ENCODE measurements at places on chromosomes 4 and X. TPM values are rescaled to one million over a fixed set of nuclear protein-coding genes. Genes with fewer than 3 reads are reported as not detected.

DNA sequence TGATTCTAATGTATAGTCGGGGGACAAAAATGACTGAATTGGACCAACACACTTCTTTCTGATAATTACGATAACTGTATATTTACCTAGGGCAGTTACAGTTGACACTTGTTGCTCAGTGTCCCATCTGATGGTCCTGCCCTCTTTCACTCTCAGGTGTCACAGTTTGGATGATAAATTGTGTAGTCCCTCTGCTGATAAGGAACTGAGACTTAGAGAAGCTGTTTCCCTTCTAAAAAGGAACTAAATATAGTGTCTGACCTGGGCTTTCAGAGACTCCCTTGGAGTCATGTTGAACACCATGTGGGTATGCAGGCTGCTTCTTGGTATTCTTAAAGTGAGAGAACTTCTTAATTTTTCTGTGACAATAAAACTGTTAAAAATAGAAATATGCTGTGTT lies 23.7 kb upstream of the PNPLA4 start:
- DNase-seq: no peak

The NDUFB11 gene
- total RNA-seq: 72.7 TPM

DNA sequence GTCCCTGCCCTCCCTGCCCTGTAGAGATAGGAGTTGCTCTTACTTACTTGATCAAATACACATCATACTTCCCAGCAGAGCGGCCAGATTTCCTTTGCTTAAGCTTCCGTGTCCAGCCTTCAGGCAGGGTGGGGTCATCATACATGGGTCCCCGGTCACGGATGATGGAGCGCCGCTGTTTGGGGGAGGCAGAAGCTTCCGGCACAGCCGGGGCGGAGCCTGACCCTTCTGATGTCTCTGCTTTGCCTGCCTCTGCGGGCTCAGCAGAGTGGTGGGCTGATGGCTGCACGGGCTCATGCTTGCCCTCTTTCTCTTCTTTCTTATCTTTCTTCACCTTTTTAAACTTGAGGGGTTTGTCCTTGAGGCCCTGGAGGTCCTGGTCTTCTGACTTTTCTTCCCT lies 12.5 kb upstream of the IRAK1 start:
- DNase-seq: no peak

DNA sequence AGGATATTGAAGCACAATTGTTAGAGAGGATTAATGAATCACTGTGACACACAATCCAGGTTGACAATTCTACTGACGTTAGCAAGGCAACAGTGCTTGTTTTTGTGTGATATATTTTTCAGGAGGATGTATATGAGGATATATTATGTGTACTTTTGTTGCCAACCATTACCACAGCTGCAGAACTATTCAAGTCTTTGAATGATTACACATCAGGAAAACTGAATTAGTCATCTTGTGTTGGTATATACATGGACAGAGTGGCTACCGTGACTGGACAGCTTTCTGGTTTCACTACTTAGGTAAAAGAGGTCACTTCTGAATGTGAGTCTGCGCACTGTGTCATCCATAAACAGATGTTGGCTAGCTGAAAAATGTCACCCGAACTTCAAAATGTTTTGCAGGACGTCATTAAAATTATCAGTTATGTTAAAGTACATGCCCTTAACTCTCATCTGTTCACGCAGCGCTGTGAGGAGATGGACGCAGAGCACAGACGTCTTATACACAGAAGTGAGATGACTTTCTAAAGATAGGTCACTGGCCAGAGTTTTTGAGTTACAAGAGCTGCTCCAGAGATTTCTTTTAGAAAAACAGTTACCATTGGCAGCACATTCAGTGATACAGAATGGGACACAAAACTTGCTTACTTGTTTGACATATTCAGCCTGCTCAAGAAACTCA lies 69.0 kb downstream of the MRPL1 start:
- DNase-seq: no peak

DNA sequence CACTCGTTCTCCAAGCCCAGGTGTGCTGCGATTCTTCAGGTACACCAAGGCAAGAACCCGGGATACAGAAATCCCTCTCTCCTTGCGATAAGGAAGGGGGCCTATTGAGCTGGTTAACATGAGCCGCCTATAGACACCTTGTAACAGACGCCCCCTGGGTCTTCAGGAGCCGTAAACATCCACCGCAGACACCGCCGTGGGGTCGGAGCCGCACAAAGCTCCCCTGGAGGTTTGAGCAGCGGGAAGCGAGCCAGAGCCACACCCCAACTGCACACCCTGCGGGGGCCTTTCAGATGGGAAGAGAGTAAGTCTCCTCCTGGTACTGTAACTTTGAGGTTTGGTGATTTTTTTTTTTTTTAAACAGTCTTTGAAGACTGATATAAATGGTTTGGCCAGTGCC lies 46.6 kb downstream of the ZFP42 start:
- DNase-seq: no peak

DNA sequence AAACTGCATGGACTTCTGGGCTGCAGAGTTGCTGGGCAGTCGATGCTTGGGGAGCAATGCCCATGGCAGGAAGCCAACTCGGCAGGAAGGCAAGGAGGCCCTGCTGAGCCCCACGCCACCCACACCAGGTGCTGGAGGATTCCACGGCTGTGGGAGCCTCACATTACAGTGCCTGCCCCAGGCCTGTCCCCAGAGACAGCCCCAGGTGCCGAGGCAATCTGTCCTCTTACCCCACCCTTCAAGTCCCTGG lies 53.9 kb downstream of the HMX1 start:
- DNase-seq: peak; percentile 8

GRCh38 chr4:70768301-70768948 lies 46.7 kb downstream of the RUFY3 start:
- DNase-seq: no peak

GRCh38 chr4:125003840-125004239 lies 291.3 kb upstream of the ANKRD50 start:
- no peak for DNase-seq

- DNase-seq: no peak
These were observed 24.0 kb downstream of the MEPE start for GRCh38 chr4:87856816-87857215.

DNA sequence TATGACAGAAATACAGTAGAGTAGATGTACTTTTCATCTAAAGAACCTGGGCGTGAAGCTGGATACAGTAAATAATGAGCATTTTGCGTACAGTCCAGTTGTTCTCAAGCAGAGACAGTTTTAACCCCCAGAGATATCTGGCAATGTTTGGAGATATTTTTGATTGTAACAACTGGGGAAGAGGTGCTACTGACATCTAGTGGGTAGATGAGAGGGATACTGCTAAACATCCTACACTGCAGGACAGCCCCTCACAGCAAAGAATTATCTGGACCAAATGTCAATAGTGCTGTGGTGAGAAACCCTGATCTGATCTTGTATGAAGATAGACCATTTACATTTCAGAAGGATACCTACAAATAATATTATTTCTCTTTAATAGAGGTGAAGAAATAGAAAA lies 200.2 kb upstream of the FAM47A start:
- DNase-seq: peak; percentile 62

DNA sequence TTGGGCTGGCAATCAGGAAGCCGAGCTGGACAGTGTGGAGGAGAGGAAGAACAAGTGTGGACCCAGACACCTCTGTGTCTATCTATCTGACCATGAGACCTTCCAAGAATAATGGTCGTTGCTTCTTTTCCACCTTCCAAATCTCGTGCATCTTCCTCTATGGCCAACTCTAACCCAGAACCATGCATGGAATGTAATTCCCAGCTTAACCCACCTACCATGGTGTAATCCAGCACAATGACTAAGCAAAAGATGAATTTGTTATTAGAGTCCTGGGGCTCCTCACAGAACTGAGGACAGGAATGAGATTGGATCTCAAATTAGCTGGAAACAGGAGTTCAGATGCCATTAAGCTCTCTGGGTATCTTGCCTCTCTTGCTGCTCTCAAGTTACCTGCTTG lies 17.4 kb upstream of the TMEM184C start:
- DNase-seq: no peak

GRCh38 chr4:174383783-174384182 lies 100.1 kb downstream of the CEP44 start:
- no peak for DNase-seq

- DNase-seq: no peak
These were observed 56.8 kb downstream of the TSPAN7 start for GRCh38 chrX:38618180-38618579.

DNA sequence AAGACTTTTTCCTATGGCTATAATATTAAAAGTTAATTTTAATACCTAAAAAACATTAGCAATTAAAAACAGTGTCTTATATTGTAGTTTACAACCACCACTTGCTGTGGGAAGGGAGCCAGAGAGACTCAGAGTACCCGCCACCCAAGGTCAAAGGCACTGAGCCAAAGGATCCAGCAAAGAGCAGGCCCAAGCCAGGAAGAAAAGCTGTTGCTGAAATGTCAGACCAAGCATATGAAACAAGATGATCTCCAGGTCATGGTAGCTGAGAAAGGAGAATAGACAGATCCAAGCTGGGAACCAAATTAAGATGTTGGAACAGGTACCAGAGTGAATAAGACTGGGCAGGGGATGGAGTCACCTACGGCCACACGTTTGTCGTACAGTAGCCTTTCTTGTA lies 18.8 kb upstream of the ATOH1 start:
- DNase-seq: peak; percentile 45

DNA sequence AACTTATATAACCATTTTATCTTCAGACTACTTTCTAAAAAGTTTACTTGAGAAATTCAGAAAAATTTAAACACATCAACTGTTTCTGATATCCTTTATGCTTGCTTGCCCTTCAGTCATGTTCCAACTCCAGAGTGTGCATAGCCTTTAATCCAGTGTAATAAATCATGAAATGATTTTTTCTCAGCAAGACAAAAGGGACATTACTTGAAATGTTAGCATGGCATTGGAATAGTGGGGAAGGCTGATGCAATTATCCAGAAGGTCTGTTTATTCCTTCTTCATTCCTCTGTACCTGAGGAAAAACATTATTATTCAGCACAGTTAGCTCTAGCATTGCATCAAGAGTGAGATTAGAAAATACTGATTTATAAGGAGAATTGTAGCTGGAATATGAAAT lies 209.9 kb downstream of the SLC7A11 start:
- DNase-seq: no peak

The KLB gene
- 0.51 TPM for total RNA-seq

The ZMAT1 gene
- 5.9 TPM for total RNA-seq

GRCh38 chr4:10535912-10536311 lies 78.7 kb upstream of the ZNF518B start:
- no peak for DNase-seq

The FHIP1A gene
- total RNA-seq: 21.8 TPM

GRCh38 chrX:45667666-45668065 lies 467.0 kb upstream of the DIPK2B start:
- no peak for DNase-seq

DNA sequence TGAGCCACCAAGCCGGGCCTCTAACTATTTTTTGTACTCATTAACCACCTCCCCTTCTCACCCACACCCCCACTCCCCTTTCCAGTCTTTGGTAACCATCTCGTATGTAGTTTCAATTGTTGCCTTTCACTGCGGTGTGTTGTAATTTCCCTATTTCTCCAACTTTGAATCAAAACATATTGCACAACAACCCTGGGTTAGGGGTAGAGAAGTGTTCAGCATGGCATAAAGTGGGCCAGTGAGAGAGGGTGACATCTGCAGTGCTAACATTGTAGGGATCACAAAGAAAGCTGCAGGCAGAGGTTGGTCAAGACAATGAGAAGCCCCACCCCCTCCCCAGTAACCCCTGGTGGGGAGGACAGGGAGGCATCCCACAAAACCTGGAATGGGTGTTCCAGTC lies 92.7 kb downstream of the SPATA18 start:
- no peak for DNase-seq

DNA sequence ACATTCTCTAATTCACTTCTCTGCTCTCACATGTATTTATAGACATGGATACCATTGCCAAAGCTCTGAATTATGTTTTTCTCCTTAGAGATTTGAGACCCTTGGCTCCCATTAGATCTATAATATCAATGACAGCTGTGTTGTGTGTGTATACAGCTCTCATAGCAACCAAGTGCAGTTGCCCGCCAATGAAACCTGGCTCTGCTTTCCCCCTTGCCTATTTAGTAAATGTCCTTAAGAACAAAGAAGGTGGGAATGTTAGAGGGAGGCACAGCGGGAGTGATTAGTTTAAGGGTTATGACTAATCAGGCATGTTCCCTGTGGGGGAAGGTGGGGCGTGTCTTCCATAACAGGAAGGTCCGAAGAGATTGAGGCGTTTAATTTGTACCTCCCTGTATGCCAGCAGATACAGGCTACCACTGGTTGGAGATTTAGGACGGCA lies 100.5 kb upstream of the TBC1D9 start:
- peak; percentile 85 for DNase-seq

DNA sequence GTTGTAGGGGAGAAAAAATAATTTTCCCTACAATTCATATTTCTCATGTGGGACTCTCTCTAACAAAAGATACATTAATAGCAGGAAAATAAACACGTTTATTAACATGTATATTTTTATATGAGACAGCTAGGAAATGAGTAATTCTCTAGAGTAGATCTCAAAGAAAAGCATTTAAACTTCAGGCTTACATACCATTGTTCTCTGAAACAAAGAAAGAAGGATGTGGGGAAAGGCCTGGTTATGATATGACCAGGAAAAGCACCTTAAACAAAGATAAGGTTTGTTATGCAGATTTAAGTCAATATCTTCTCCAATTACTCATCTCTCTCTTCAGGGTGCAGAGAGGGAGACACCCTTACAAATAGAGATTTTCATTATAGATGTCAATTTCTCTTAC lies 131.3 kb downstream of the SLC7A11 start:
- no peak for DNase-seq

DNA sequence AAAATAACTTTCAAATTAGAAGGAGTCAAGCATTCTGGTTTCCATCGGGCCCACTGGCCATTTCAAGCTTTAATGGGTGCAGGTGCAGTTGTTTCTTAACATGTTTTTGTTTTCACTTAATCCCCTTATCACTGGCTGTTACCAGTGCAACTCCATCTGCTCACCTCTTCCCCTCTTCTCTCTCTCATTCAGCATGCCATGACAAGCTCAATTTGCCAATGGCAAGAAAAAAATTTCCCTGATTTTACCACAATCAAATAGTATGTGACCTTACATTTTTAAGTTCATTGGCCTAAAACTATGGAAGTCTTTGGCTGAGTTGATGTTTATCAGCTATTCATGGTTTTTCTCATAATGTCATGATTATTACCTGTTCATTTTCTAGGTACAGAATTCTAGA lies 299.1 kb upstream of the BMP3 start:
- DNase-seq: no peak

DNA sequence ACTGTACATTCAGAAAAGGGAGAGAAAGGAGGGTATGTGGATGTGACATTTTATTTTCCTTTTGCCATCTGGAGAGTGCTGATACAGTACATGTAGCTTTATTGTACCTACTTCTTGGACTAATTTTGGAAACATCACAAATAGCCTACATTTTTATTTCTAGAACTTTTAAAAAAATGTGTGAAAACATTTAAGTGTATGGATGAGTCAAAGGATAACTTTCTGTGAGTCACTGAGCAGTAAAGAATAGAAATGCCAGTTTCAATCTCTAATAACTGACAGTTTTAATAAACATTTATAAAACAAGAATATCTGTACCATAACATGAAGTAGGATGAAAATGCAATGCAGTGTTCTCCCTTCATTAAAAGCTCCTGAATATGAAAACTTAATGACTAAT lies 374.4 kb upstream of the NWD2 start:
- DNase-seq: no peak

The MAB21L2 gene
- total RNA-seq: not detected

GRCh38 chrX:48800574-48801279 lies 1.1 kb upstream of the HDAC6 start:
- peak; percentile 2 for DNase-seq

The MSL3 gene
- 33.4 TPM for total RNA-seq

The RAB40AL gene
- 2.4 TPM for total RNA-seq

All from lung (tissue), 17 donors.